ENCODE measurements at places on chromosomes 13 and 19.

DNA sequence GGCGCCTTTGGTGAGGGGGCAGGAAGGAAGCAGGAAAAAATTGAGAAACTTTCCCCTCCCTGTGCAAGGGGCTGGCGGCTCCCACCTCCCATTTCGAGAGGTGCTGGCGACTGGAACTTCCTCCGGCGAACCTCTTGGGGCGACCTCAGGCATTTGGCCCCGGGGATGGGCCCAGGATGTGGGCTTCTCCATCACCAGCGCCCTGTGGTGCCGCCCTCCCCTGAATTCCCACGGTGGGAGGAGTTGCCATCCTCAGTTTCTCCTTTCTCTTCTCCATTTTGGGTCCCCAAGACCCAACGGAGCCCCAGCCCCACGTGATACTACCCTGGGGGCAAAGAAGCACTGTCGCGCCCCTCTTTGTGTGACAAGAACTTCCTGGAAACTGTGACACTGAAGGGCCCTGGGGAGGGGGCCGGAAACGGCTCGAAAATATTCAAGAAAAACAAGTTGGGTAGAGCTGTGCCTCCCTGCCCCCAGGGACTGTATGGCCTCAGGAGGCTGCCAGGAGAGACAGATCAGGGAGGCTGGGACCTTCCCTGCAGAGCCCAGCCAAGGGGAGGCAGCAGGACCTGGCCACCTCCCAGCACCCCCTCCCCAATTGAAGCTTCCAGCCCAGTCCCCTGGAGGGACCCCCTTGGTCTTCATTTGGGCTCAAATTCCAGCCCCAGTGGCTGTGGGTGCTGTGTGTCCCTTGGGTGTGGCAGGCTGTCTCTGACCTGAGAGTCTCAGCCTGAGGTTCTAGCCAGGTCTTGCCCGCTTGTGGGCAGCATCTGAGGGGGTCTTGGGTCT lies 16.2 kb upstream of the AP1M2 start:
- no peak for DNase-seq

GRCh38 chr13:112434937-112435523 lies 58.9 kb downstream of the SPACA7 start:
- DNase-seq, result no peak

- DNase-seq, result no peak
These were observed 3.5 kb downstream of the NCCRP1 start for GRCh38 chr19:39200066-39200802.

DNA sequence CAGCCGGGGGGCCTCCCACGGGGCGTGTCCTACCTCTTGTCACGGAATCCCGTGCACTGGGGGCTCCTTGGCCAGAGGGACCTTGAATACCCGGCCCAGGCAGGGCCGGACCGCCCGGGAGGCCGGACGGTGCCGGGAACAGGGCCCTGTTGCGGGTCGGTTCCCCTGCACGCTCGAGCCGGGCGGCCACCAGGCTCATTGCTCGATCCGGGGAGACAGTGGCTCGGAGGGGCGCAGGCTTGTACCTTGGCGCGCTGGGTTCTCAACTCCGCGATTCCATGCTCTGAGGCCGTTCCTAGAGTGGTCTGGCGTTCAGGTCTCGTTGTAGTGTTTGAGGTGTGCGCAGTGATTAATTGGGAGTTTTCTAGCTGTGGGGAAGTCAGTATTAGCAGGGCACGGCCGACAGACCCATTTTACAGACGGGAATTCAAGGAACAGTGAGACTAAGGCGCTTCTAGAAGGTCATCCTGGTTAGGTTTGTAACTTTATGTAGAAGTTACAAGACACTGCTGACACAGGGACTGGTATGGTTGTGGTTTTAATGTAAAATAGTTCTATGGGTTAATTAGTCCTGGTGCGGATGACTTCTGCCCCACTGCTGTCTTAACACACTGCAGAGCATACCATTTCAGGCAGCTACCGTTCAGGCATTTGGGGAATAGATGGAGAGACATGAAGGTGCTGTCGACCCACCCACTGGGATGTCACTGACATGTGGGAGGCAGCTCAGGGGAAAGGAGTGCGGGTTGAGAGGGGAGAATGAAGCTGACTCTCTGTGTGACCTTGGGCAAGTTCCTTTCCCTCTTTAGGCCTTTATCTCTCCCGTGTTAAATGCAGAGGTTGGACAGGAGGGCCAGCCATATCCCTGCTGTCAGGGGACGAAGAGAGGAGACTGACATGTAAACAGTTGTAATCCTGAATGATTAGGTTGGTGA lies 592 bp downstream of the CLPTM1 start:
- DNase-seq, result no peak

GRCh38 chr13:60494296-60494695 lies 97.3 kb downstream of the TDRD3 start:
- DNase-seq, result no peak

DNA sequence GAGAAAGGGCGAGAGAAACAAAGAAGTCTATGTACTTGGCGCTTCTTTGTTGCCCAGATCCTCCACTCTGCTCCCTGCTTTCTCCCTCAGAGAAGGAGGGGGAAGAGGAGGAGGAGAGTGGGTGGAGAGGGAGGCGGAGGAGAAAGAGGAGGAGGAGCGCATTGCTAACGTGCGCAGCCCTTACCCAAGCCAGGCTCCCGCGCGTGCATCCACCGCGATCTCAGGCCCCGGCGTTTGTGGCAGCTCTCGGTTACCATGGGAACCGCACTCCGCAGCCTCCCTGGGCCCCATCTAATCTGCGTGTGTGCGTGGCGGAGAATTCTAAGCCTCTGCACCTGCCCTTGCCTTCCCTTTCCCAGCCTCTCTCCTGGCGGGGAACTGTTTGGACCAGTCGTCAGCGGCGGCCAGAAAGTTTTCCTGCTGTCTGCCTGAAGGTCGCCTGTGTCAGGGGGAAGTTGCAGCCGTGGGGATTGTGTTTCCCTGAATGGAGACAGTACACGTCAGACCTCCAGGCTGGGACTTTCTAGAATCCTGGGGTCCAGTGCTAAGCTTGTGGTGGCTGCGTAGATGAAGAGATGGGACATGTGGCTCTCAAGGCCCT lies at the start of gene ERICH6B:
TSS of gene ERICH6B (minus strand) at position 239 of the 601 bp plus-strand sequence. CDS start 18,734 bp downstream, outside the sequence.
- DNase-seq, result peak; percentile 46

- DNase-seq, result no peak
These were observed 1524.0 kb downstream of the SLITRK1 start for GRCh38 chr13:82358284-82358683.

GRCh38 chr13:37479916-37480315 lies 118.7 kb downstream of the POSTN start:
- no peak for DNase-seq

DNA sequence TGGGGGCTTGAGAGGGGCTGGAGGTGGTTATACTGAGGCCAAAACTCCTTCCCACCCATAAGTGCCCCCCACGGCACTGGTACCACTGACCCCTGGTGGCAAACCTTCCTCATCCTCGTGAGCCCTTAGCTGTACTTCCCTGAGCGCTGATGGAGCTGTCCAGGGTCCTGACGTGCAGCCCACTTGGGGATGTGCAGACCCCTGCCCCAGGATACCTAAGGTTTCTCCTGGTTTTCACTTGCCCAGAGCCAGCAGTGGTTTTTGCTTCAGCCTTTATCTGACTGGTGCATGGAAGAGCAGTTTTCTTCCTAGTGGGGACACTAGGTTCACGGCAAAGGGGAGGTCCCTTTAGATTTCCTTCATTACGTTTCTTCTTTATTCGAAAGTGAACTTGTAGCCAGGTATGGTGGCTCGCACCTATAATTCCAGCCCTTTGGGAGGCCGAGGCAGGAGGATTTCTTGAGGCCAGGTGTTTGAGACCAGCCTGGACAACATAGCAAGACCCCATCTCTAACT lies 28.7 kb upstream of the KCTD15 start:
- DNase-seq, result no peak

DNA sequence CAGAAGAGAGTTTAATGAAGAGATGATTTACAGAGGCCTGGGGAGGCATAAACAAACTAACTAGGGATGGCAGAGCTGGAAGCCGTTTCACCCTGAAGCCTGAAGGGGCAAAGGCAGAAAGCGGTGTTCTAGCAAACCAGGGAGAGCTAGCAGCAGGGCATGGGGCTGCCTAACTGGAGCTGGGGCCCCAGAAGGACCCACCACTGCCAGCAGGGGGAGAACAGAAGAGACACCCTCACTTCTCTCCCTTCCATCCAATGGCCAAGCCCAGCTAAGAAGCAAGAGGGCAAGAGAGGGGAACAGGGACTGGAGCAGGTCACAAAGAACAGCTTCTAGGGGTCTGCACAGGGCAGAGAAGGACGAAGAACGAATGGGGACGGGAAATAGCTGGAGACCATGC lies 195.5 kb downstream of the KATNAL1 start:
- no peak for DNase-seq

GRCh38 chr13:22960827-22961226 lies 220.0 kb upstream of the SGCG start:
- no peak for DNase-seq

GRCh38 chr13:29436291-29436690 lies 159.2 kb downstream of the SLC7A1 start:
- DNase-seq, result no peak

All from frontal cortex (tissue), 4 donors.